Hematopoietic multipotent progenitor cell treated with erythropoietin and hydrocortisone succinate and interleukin-3 and kit ligand, for 15 days (in vitro differentiated cells): ENCODE measurements at places on chromosomes 1 and 21.

GRCh38 chr1:84083307-84083706 lies 60.8 kb upstream of the PRKACB start:
- no peak for DNase-seq

DNA sequence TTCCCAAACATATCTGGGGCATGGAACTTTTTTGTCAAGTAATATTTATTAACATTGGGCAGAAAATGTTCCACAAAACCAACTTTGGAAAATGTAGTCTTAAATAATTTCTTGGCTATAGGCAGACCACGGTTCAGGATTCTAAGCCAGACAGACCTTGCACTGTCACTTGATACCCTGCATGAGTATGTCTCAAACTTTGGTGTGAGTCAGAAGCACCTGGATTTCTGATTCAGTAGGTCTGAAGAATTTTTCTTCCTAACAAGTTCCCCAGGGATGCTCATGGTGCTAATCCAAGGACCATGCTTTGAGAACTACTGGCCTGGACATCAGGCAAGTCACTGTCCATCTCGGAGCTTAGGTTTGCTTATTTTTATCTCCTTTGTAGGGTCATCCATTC lies 562.0 kb downstream of the PLPP3 start:
- no peak for DNase-seq

GRCh38 chr1:164137273-164137925 lies 421.6 kb upstream of the PBX1 start:
- no peak for DNase-seq

- DNase-seq: no peak
Measured at GRCh38 chr1:86507935-86508582, 38.8 kb upstream of the CLCA4 start.

DNA sequence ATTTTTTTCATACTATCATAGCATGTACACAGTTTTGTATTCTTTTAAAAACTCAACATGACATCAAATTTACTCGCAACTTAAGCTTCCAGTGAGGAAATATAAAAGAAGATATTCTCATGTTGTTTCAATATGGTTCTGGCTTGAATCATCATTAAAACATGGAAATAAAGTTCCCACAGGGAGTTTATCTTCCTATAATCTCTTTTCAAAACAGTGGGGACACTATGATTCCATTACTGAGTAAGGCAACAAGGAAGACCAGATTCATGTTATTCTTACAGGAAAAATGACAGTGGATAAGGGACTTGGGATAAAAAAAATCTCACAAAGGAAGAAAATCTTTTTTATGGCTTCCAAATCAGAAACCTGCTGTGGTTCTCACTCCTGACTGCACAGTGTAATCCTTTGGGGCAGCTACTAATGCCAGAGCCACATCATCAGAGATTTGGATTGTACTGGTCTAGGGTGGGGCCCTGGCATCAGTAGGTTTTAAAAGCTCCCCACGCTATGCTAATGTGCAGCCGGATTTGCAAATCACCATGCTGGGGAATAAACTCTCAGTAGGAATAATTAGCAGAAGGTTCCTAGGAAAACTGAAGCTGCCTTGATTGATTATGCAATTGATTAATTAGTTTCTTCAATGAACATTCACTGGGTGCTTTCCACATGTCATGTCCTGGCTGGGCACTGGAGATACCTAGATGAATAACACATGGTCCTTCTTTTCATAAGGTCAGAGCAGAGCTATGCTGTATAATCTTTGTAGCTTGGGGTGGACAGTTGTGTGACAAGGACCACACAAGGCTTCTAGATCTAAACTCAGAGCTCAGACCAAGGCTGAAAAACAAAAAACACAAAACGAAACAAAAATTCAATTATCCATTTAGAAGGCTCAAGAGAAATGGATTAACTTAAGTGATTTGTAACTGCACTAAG lies 71.1 kb upstream of the C8B start:
- DNase-seq: no peak

- DNase-seq: no peak
Measured at GRCh38 chr1:232481091-232481490, 148.8 kb downstream of the SIPA1L2 start.

DNA sequence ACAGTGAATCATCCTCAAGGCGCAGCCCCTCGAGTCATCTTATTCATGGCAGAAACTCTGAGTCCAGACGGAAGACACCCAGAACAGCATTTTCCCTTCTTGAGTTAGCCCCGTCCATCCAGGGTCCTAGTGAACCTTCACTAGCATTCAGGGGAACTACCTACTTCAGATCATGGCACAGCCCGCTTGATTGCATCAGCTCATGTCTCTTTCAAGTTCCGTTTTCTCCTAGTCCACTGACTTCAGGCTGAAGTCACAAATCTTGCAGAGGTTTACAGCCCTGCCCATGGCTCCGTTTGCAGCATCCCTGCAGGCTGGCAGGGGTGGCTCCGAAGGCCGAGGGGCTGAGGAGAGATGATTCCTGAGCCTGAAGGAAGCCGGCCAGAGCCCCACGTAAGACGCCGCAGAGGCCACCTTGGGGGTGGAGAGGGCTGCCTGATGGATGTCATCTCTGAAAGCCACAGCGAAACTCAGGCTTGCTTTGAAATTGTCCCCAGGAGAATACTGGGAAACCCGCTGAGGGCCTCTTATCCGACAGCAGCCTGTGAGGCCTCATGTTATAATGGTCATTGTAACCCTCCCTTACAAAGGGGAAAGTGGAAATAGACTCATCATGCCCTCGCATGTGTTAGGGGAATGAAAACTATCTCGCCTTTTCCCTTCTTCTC lies 310.2 kb upstream of the AJAP1 start:
- no peak for DNase-seq

DNA sequence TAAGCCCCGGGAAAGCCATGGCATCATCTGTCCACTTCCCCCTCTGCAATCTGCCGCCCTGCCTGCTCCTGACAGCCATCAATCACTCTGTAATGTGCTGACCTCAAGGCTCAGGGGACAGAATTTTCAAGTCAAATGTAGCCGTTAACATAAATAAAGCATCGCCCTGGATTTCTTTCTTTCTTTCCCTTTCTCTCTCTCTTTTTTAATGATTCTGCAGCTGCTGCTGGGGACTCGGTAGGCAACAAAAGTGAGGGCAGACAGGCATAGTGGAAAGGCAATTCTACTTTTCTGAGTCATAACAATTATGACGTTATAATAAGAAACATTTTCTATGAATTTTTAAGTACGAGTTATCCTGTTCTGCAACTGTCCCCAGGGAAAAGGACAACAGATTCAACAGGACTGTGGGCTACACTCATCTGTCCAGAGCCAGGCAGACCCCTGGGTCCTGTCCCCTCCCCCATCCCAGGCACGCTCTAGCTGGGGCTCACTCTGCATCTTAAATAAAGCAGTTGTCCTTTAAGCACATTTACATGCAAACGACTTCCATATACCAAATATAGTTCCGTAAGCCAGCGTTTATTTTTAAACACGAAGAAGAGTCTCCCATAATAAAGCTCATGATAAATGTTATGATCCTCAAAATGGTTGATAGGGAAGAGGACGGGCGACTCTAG lies 78.7 kb downstream of the SSBP3 start:
- no peak for DNase-seq
